G401 (cell line): ENCODE measurements at places on chromosomes 6 and 20. TPM values are rescaled to one million over a fixed set of nuclear protein-coding genes. Genes with fewer than 3 reads are reported as not detected.

DNA sequence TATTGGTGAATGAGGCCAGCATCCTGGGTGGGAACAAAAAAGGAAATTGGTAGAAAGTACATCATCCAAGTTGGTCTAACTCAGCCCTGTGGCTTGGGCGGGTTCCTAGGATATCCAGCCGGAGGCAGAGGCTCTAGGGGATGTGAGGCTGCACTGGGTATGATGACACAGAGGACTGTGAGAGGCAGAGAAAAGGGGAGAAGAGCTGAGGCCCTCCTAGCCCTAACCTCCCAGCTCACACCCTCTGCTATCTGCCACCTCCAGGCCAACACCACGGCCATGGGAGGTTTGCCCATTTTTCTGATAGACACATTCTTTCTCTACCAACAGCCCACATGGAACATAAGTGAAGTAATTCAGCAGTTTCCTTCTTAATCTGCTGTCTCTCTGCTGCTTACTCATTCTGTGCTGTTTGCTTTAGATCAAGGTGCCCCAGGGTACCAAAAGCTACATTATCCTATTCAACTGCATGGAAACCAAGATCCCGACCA, 284.4 kb downstream of the ESR1 start:
- no peak for DNase-seq

DNA sequence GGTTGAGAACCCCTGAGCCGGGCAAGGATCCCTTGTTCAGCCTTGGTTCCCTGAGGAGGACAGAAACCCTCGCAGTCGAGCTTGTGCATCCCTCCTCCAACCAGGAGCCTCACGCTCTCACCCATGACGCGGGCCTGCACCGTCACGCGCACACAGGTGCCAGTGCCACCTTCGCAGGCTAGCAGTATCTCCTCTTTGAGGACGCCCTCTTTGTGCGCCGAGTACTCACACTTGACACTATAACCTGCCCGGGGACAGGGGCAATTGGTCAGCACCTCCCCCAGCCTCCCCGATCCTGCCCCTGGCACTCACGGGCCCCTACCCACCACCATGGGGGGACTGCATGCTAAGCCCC, 13.3 kb downstream of the ADISSP start:
- DNase-seq, result no peak

DNA sequence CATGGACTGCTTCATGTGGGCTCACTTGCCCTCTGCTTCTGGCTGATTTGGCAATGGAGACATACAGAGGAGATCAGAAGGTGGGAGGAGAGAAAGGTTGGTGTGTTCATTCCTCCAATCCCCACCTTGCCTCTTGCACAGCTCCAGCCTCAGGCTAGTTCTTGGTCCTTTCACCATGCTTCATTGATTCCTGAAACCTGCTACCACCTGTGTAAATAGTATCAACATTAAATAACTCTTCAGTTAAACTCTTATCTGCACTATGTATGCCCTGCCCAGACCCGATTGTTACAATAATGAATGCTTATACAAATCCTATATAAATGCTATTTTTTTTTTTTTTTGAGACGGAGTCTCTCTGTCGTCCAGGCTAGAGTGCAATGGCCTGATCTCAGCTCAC, 174.5 kb downstream of the CD83 start:
- DNase-seq, result no peak

DNA sequence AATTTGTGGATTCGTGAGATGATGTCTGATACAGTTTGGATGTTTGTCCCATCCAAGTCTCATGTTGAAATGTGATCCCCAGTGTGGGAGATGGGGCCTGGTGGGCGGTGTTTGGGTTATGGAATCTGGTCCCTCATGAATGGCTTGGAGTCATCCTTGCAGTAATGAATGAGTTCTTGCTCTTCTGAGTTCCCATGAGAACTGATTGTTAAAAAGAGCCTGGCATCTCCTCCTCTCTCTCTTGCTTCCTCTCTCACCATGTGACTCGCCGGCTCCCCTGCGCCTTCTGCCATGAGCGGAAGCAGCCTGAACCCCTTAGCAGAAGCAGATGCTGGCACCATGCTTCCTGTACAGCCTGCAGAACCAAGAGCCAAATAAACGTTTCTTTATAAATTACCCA, 30.5 kb upstream of the RPP40 start:
- DNase-seq, result no peak

DNA sequence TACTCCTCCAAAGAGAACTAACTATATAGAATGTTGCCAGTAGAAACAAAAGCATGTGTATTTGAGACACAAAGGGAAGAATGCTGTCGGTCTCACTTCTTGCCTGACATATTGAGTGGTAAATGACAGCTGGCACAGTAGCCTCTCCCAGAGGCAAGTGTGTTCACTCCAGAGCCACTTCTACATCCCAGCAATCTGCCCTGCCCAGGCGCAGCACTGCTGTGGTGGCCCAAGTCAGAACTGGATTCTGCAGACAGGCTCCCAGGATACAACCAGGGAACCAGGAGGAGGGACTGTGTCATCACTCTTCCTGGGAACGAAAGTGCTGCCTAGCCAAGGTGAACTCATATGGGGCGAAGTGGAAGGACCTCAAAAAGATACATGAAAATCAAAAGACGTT, 103.2 kb upstream of the ARMC2 start:
- no peak for DNase-seq

DNA sequence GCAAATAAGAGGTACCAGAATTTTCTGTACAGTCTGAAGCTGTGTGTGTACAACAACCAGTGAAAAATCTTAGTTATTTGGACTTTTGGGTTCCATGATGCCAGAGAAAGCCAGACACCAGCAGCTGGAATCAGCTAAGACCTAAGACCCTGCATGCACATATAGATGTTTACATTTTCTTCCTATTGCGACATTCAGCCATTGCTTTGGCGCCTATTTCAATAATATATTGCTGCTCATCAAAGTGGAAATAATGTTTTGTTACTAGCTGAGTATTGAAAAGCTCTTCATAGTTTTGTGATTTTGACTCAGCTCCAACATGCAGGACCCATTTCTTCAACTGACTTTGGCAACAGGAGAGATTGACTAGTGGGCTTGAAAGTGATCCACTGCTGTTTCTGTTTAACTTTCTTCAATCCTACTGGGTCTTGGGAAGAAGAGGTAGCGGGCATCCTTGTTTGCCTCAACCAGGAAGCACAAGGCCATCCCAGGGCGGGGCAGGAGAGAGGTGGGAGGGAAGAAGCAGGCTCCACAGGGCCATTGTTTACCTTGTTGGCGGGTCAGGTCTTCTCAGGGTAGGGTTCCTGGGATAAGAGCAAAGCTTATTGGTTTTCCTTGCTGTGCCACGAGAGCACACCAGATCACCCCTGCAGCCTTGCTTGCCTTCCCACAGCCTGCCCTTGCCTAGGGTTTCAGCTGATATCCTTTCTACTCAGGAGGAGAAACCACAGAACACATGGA, 101.3 kb upstream of the ESR1 start:
- DNase-seq, result no peak

- no peak for DNase-seq
These were observed 307.6 kb downstream of the ALDH8A1 start for GRCh38 chr6:134642279-134642678.

- no peak for DNase-seq
These were observed 39.5 kb upstream of the SLC22A2 start for GRCh38 chr6:160298121-160298520.

GRCh38 chr6:77133031-77133430, 330.3 kb downstream of the HTR1B start:
- no peak for DNase-seq

- DNase-seq, result no peak
These were observed 7.8 kb downstream of the ARFGAP1 start for GRCh38 chr20:63280371-63280770.

DNA sequence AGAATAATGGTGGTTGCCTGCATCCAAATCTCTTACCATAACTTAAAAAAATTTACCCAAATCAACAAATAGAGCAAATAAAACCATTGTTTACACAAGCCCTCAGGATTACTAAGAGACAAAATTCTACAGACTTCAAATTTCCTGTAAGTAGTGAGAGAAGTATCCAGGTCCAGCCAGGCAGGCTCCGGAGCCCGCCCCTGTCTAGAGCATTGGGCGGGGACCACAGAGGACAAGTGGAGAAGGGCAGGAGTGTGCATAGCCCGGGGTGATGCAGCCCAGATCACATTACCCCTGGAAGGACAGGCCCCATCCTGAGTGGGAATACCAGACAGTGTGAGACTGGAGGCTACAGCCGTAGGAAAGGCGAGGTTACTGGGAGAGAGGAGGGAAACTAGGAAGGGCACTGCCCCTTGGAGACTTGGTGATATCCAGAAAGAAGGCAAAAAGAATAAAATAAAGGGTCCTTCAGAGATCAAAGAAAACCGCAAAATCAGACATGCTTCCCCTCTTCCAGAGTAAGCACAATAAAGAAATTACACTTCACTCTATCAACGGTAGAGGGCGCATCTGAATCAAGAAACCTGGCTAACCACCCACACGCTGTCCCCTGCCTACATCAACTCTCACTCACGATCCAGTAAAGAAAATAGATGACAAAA, 26.6 kb downstream of the RIN2 start:
- peak; percentile 67 for DNase-seq

DNA sequence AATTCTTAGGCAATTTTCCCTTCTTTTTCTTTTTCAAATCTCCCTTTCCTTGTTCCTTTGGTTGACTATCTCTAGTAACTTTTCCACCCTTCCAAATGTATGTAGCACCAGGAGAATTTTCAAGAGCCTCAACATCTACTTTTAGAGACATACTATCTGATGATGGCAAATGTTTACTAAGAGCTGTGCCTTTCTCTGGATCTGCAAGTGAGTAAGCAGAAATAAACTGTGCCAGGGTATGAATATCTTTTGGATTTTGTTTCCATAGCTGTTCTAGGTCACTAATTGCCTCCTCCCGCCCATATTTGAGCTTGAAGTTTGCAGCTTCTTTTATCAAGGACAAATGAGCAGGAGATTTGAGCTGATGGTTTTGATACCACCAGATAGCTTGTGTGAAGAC, 69.5 kb downstream of the GTF2H5 start:
- DNase-seq, result no peak

GRCh38 chr6:170221753-170222400, 69.0 kb downstream of the DLL1 start:
- DNase-seq, result no peak

- DNase-seq, result no peak
These were observed 287.6 kb downstream of the ESR1 start for GRCh38 chr6:152094992-152095592.

- DNase-seq, result no peak
These were observed 103.1 kb upstream of the MRPS10 start for GRCh38 chr6:42320762-42321161.

DNA sequence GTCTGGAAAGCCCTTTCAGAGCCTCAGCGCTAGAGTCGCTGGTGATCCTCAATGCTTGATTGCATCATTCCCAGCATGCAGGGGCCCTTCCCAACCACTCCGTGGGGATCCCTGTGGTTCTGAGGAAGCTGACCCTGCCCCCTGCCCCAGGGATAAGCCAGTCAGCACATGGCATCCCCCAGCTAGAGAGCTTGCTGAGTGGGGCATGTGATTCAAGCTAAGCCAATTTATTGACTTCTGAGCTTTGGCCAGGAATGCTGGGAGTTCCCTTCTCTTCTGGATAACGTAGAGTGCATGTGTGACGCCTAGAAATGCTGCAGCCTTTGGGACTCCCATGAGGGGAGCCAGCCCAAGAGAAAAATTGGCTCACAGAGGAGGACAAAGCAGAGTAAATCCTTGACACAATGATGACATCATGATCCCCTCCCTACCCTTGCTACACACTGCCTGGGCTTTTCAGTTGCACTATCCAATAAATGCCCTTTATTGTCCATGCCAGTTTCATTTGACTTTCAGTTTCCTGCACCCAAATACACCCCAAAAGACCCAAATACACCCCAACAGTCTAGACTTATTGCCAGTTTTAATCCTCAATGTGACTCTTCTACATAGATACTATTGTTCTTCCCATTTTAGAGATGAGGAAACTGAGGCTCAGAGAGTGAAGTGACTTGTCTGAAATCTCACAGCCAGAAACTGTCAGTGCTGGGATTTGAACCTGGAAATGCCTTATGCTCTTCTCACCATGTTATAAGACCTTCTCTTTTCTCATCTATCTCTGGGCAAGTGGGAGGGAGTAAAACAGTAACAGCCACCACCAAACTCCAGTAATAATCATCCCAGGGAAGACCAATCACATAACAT, 34.3 kb downstream of the KCNB1 start:
- no peak for DNase-seq

GRCh38 chr6:168903613-168904345, 349.9 kb downstream of the THBS2 start:
- DNase-seq, result peak; percentile 75

DNA sequence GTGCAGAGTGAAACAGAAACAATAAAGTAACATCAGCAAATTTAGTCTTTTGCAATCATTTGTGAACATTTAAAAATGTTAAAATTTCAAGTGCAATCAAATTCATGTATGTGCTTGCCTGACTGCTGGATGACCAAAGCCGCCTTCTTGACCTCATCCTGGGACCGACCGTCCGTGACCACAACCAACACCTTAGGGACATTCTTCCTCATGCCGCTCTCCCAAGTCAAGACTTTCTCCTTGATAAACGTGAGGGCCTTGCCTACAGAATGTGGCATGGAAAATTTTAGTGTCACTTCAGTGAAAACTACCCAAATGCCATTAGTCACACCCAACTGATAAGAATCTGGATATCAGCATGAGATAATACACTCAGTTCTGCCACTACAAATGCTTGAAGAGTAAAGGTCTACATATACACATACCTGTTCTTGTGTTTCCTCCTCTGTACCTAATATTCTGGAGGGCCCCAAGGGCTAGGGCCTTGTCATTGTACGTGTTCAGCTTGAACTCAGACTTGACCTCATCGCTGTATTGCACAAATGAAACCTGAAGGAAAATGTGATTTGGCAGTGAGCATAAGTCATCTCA, 86.8 kb downstream of the COL12A1 start:
- DNase-seq, result no peak

GRCh38 chr20:38727607-38728190, 3.4 kb downstream of the SLC32A1 start:
- no peak for DNase-seq

GRCh38 chr20:42613076-42613475, 576.6 kb downstream of the PTPRT start:
- no peak for DNase-seq

GRCh38 chr20:24146231-24146634, 157.7 kb upstream of the GGTLC1 start:
- DNase-seq, result no peak

GRCh38 chr20:63704749-63705117, 3.0 kb downstream of the ARFRP1 start:
- DNase-seq, result no peak

Gene MYCT1
- total RNA-seq, result not detected in 2 replicates

Gene ZNF311
- not detected in 2 replicates for total RNA-seq

Gene ARMH2
- not detected in 2 replicates for total RNA-seq

Gene ITPR3
- total RNA-seq, result 66.0 and 67.9 TPM in 2 replicates

Gene SMIM28
- total RNA-seq, result not detected in 2 replicates

Gene SRSF3
- 342 and 464 TPM in 2 replicates for total RNA-seq

Gene ZKSCAN3
- total RNA-seq, result 3.0 and 5.2 TPM in 2 replicates

Gene CALHM6
- 0.74 TPM in 1 of 2 replicates, not detected in the other for total RNA-seq

Gene FERMT1
- not detected in 2 replicates for total RNA-seq

Gene F13A1
- not detected in 2 replicates for total RNA-seq

Gene HLA-DQB2
- total RNA-seq, result not detected in 2 replicates

Gene OXT
- total RNA-seq, result not detected in 2 replicates

Gene OPRM1
- not detected in 2 replicates for total RNA-seq

Gene DNAH8
- not detected in 2 replicates for total RNA-seq

Gene RNF144B
- under 0.01 TPM in 1 of 2 replicates, not detected in the other for total RNA-seq

Gene CGA
- not detected in 2 replicates for total RNA-seq
